Ascending aorta (tissue), 2 donors: ENCODE measurements at places on chromosomes 2 and 18.
A peak's percentile ranks its signal among the peaks of the same experiment; 100 is the strongest.

- no peak for DNase-seq
- H3K4me3 ChIP-seq, result no peak overlapping the region
- H3K36me3 ChIP-seq, result no peaks in the 10 kb centered on the region
- no peak overlapping the region for H3K27ac ChIP-seq
These were observed 83.9 kb downstream of the PAX3 start for GRCh38 chr2:222214885-222215284.

GRCh38 chr2:145861940-145862339 lies 1342.0 kb upstream of the ZEB2 start:
- no peak overlapping the region for H3K27ac ChIP-seq
- no peaks in the 10 kb centered on the region for H3K4me1 ChIP-seq
- H3K36me3 ChIP-seq, result no peaks in the 10 kb centered on the region
- H3K27me3 ChIP-seq, result no peaks in the 10 kb centered on the region
- no peak for DNase-seq
- no peak overlapping the region for H3K4me3 ChIP-seq

DNA sequence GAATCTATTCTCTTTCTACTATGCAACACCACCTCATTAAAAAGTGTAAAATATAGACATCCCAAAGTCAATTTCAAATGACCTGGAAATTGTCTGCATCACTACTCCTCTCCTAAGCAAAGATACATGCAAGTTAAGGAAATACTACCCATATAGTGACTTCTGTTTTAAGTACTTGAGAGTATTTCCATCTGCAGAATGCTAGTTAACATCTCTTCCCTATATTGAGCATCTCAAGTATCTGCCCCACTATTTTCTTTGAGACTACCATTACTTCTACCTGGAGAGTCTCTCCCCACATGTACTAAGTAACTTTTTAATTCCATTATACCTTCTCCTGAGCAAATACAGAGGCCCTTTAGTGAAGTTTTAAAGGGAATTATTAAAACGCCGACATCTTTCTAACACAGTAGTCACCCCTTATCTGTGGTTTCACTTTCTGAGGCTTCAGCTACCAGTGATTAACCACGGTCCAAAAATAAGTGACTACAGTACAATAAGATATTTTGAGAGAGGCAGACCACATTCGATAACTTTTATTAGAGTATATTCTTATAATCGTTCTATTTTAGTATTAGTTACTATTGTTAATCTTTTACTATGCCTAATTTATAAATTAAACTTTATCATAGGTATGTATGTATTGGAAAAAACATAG lies 21.8 kb downstream of the CWC22 start:
- peaks cover 32% of the 10 kb centered on the region for H3K36me3 ChIP-seq
- H3K4me1 ChIP-seq, result no peaks in the 10 kb centered on the region
- no peak overlapping the region for H3K4me3 ChIP-seq
- DNase-seq, result no peak
- no peaks in the 10 kb centered on the region for H3K27me3 ChIP-seq
- no peak overlapping the region for H3K27ac ChIP-seq

GRCh38 chr2:74423231-74424095 lies 1.9 kb downstream of the WDR54 start:
- no peak overlapping the region for H3K27ac ChIP-seq
- H3K4me1 ChIP-seq, result peaks cover 3% of the 10 kb centered on the region
- peaks cover 9% of the 10 kb centered on the region for H3K36me3 ChIP-seq
- no peaks in the 10 kb centered on the region for H3K27me3 ChIP-seq
- DNase-seq, result no peak

- peak; percentile 30 for DNase-seq
- no peaks in the 10 kb centered on the region for H3K27me3 ChIP-seq
- peak overlapping the region; percentile 96 for H3K27ac ChIP-seq
- H3K4me1 ChIP-seq, result peaks cover 11% of the 10 kb centered on the region
These were observed 1.2 kb upstream of the NPAS2 start for GRCh38 chr2:100818606-100819369.

- no peaks in the 10 kb centered on the region for H3K27me3 ChIP-seq
- peaks cover 3% of the 10 kb centered on the region for H3K4me1 ChIP-seq
- H3K36me3 ChIP-seq, result no peaks in the 10 kb centered on the region
- H3K4me3 ChIP-seq, result peak overlapping the region; percentile 87
These were observed 540 bp upstream of the RAB10 start for GRCh38 chr2:26033270-26033817.

GRCh38 chr2:149224543-149224942 lies 105.8 kb upstream of the LYPD6 start:
- DNase-seq, result no peak
- no peak overlapping the region for H3K27ac ChIP-seq
- H3K27me3 ChIP-seq, result no peaks in the 10 kb centered on the region

GRCh38 chr2:58354230-58354629 lies 113.1 kb upstream of the FANCL start:
- no peak for DNase-seq
- no peaks in the 10 kb centered on the region for H3K27me3 ChIP-seq
- no peak overlapping the region for H3K27ac ChIP-seq

- H3K36me3 ChIP-seq, result no peaks in the 10 kb centered on the region
- H3K27ac ChIP-seq, result no peak overlapping the region
- H3K4me1 ChIP-seq, result no peaks in the 10 kb centered on the region
- no peaks in the 10 kb centered on the region for H3K27me3 ChIP-seq
- DNase-seq, result no peak
These were observed 12.3 kb upstream of the ASNSD1 start for GRCh38 chr2:189648846-189649509.

DNA sequence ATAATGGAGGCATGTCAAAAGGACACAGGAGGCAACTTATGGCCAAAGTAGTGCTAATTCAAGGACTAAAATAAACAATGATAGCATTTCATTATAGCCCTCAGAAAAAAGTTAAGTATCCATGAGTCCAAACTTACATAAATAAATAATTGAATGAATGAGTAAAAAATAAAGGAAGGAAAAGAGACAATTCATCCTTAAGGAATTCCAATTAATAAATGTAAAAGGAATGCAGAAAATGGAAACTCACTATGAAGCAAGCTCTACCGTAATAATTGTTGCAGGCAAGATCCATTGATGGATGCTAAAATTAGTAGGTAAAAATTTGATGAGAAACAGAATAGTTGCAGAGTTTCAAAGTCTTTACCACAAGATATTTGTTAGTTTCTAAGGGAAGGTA lies 88.2 kb upstream of the RAPGEF4 start:
- H3K4me3 ChIP-seq, result no peak overlapping the region
- no peak for DNase-seq
- no peaks in the 10 kb centered on the region for H3K4me1 ChIP-seq
- H3K27ac ChIP-seq, result no peak overlapping the region
- H3K36me3 ChIP-seq, result no peaks in the 10 kb centered on the region
- H3K27me3 ChIP-seq, result no peaks in the 10 kb centered on the region

GRCh38 chr2:116452651-116453050 lies 1361.8 kb upstream of the DDX18 start:
- no peaks in the 10 kb centered on the region for H3K36me3 ChIP-seq
- DNase-seq, result no peak
- no peaks in the 10 kb centered on the region for H3K4me1 ChIP-seq
- no peak overlapping the region for H3K27ac ChIP-seq
- H3K27me3 ChIP-seq, result no peaks in the 10 kb centered on the region
- no peak overlapping the region for H3K4me3 ChIP-seq

GRCh38 chr2:218295029-218295428 lies 2.7 kb upstream of the TMBIM1 start:
- H3K27me3 ChIP-seq, result no peaks in the 10 kb centered on the region
- H3K4me3 ChIP-seq, result peak overlapping the region; percentile 21
- H3K36me3 ChIP-seq, result no peaks in the 10 kb centered on the region

- H3K27me3 ChIP-seq, result no peaks in the 10 kb centered on the region
- H3K4me1 ChIP-seq, result no peaks in the 10 kb centered on the region
- H3K36me3 ChIP-seq, result no peaks in the 10 kb centered on the region
- H3K4me3 ChIP-seq, result no peak overlapping the region
- H3K27ac ChIP-seq, result no peak overlapping the region
These were observed 232.5 kb downstream of the PTGR3 start for GRCh38 chr18:74976331-74976909.

- H3K27me3 ChIP-seq, result no peaks in the 10 kb centered on the region
- no peak overlapping the region for H3K4me3 ChIP-seq
- H3K27ac ChIP-seq, result no peak overlapping the region
- no peaks in the 10 kb centered on the region for H3K4me1 ChIP-seq
- DNase-seq, result no peak
- no peaks in the 10 kb centered on the region for H3K36me3 ChIP-seq
These were observed 275.6 kb upstream of the ID2 start for GRCh38 chr2:8406271-8406670.

DNA sequence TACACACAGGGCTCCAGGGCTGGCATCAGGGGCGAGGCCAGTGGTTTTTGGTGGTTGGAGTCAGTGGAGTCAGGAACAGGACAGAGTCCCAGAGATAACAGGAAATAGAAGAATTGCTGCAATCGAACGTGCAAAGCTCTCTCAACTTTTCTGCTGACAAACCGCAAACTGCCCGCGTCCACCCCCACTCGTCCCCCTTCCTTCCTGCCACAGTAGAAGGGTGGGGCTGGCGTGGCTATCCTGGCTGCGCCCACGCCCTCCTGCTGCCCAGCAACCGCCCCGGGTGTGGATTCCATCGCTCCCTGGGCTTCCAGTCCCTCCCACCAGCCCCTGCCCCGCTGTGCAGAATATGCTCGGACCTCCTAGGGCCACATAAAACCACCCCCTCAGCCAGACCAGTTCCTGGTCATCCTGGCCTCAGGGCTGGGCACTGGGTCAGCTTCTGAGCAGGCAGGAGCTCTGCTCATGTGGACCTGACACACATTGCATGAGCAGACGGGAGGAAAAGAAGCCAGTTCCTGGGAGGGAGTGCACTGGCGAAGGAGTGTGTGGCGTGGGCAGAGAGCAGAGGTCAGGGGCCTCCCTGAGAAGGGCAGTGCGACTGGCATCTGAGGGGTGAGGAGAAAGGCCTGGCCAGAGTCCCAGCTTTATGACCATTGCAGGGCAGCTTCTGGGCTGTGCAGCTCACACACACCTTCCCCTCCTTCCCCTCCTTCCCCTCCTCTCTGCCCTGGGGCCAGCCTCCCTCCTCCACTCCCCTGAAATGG lies 85.4 kb upstream of the ATG16L1 start:
- no peak overlapping the region for H3K4me3 ChIP-seq
- H3K4me1 ChIP-seq, result no peaks in the 10 kb centered on the region
- DNase-seq, result no peak
- no peaks in the 10 kb centered on the region for H3K27me3 ChIP-seq

DNA sequence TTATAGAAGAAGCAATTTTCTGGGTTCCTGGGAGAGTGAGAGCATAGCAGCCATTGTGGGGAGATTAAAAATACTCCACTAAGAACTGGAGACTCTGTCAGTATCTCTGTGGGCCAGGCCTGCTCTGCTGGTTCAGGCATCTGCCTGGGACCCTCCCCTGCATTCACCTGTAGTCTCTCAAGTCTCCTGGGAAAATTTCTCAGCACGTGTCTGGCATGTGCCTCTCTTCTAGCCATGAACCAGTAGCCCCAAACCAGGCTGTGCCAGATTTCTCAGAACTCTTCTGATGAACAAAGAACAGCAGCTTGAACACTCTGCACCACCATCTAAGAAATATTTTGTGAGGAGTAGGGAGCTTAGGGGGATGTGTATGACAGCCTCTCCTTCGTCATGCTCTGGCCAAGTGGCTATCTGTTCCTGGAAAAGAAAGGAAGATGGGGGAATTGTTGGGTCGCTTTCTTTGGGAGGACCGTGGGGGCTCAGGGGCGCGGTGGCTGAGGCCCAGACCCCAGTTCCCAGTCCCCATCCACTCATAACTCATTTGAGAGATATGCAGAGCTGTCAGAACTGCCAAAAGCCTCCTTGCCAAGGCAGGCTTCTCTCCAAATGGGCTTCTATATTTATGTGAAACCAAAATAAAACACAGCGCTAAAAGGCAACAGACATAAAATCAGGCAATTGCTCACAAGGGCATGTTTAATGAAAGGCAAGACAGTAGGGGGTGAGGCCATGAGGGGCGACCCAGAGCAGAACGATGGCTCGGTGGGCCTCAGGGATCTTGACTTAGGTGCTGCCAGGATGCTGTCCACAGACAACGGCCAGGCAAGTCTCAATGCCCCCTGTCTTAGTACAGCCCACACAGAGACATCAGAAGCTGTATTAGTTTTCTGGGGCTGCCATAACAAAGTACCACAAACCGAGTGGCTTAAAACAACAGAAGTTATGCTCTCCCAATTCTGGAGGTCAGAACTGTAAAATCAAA lies 114.7 kb upstream of the TNP1 start:
- H3K36me3 ChIP-seq, result no peaks in the 10 kb centered on the region
- no peaks in the 10 kb centered on the region for H3K27me3 ChIP-seq
- peaks cover 52% of the 10 kb centered on the region for H3K4me1 ChIP-seq
- H3K4me3 ChIP-seq, result no peak overlapping the region
- peak overlapping the region; percentile 85 for H3K27ac ChIP-seq

GRCh38 chr2:30565851-30566358 lies 118.9 kb downstream of the LCLAT1 start:
- no peaks in the 10 kb centered on the region for H3K4me1 ChIP-seq
- no peak for DNase-seq
- H3K36me3 ChIP-seq, result no peaks in the 10 kb centered on the region
- no peak overlapping the region for H3K4me3 ChIP-seq
- H3K27ac ChIP-seq, result peak overlapping the region; percentile 61

- peak overlapping the region; percentile 72 for H3K27ac ChIP-seq
- no peaks in the 10 kb centered on the region for H3K27me3 ChIP-seq
- no peaks in the 10 kb centered on the region for H3K4me1 ChIP-seq
These were observed 34.1 kb downstream of the HK2 start for GRCh38 chr2:74867841-74868658.

DNA sequence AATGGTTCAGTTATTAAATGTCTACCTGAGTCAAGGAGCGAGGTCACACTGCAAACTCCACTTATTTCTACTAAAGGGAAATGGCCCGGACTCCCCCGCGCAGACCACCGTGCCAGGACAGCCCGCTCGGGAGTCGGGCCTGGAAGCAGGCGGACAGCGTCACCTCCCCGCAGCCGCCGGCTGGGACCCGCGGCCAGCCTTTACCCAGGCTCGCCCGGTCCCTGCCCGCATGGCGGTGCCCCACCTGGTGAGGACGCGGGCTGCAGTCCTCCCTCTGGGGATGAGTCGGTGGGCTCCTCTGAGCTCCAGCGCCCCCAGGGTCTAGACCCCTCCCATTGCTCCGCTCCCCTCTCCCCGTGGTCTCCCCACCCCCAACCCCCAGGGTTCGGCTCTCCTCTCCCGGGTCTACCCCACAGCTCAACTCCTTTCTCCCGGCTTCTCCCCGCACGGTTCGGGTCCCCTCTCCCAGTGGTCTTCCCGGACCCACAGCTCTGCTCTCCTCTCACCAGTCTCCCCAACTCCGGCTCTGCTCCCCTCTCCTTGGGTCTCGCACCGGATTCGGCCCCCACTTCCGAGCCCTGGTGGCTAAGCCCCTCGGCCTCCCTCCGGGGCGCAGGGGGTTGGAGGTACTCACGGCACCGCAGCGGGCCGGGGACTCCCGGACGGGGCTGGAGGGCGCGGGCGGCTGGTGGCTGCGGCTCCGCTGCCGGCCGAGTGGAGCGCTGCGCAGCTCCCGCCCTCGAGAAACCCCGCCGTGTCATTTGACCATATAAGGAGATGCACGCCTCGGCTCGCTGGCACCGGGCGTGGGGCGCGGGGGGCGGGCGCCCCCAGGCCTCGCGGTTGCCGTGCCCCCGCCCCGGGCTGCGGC lies at the start of gene FHL2:
TSS of gene FHL2 (minus strand) at position 716 of the 871 bp plus-strand sequence. CDS start 12,535 bp downstream, outside the sequence.
- H3K27ac ChIP-seq, result peak within 1 kb of the TSS; percentile 70
- H3K4me1 ChIP-seq, result no peaks in the 10 kb centered on the region
- no peak for DNase-seq
- no peaks in the 10 kb centered on the region for H3K27me3 ChIP-seq
- peak within 1 kb of the TSS; percentile 86 for H3K4me3 ChIP-seq
